ENCODE measurements at places on chromosomes 1 and 21. TPM values are rescaled to one million over a fixed set of nuclear protein-coding genes. Genes with fewer than 3 reads are reported as not detected.
A peak's percentile ranks its signal among the peaks of the same experiment; 100 is the strongest.

GREM2 gene
- 2.7 TPM for total RNA-seq

OLFM3 gene
- 0.26 TPM for total RNA-seq

- no peak overlapping the region for H3K27ac ChIP-seq
- no peak overlapping the region for H3K4me3 ChIP-seq
- peaks cover 15% of the 10 kb centered on the region for H3K4me1 ChIP-seq
- no peaks in the 10 kb centered on the region for H3K27me3 ChIP-seq
- no peak for DNase-seq
Observed at GRCh38 chr1:182680901-182681567, 3.4 kb downstream of the RGS8 start.

DNA sequence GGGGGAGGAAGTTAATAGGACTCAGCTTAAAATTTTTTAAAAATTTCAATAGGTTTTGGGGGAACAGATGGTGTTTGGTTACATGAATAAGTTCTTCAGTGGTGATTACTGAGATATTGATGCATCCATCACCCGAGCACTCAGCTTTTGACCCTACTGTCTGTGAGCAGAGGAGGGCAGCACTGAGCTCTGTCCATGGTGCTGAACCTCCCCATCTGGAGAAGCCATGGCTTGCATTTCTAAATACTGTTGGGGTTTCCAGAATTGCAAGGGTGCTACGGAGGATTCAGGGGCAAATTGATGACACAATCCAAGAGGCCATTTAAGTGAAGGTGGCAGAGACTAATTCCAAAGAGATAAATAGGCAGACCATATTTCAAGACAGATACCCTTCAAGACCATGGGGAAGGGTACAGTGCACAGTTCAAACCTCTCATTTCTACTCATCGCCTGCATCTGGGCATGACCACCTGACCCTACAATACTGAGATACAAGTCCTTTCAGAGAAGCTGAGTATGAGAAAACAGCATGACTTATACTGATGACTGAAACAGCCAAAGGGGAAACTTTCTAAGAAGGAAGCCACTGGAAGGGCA, 17.2 kb downstream of the SYT2 start:
- no peak overlapping the region for H3K4me3 ChIP-seq
- no peaks in the 10 kb centered on the region for H3K4me1 ChIP-seq
- peaks cover 5% of the 10 kb centered on the region for H3K27me3 ChIP-seq

GRCh38 chr1:108961198-108961597, 2.1 kb downstream of the CLCC1 start:
- H3K27ac ChIP-seq: no peak overlapping the region
- no peak overlapping the region for H3K4me3 ChIP-seq
- no peaks in the 10 kb centered on the region for H3K36me3 ChIP-seq
- DNase-seq: no peak
- peaks cover 41% of the 10 kb centered on the region for H3K4me1 ChIP-seq

PIK3CD gene
- 15.5 TPM for total RNA-seq

DNA sequence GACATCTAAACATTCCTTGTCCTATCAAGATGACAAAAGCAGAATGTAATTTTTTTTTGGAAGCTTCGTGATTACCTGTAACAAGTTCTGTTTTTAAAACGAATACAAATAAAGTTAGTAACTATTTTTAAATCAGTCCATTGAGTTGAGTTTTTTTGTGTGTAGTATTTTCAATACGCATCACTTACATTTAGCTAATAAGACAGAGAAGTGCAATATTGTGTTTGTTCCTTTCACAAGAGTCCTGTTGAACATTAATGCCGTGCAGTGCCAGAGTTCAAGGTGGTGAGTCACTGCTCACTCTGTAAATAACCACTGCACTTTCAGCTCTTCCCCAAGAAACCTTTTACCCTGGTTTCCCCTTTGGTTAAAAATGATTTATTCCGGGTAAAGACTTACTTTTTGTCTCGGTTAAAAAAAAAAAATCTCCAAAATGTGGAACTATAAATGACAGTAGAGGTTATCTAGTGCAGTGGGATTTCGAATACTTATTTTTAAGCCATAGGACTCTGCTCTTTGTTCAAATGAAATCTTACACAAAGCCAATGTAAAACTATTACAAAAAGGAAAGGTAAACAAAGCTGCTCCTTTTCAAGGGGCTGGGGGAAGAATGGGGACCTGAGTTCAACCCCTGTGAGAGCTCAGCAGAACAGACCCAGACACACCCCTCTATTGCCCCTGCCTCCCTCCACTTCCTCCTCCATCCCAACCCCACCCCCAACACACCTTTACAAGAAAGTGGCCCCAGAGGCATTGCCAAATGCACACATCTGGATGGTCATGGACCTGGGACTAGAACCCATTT, 14.8 kb upstream of the NCMAP start:
- H3K36me3 ChIP-seq: no peaks in the 10 kb centered on the region
- no peak for DNase-seq
- H3K4me3 ChIP-seq: no peak overlapping the region
- H3K27ac ChIP-seq: no peak overlapping the region

DNA sequence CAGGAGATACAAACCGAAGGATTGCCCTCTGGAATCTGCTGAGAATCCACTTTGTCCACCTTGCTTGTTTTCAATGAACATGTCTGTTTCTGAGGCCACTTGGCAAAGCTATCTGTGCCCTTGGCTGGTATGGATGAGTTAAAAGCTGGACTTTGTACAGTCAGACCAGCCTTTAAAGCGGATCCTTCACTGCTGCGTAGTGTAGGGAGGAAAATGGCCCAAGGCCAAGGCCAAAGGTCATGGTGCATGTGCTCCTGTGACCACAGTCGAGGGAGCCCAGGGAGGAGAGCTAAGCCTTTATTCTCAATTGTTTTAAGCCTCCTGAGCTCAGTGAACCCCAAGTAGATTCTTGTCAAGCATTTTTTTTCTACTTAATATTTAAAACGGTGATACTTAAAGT, 37.0 kb downstream of the KCNJ15 start:
- H3K36me3 ChIP-seq: no peaks in the 10 kb centered on the region
- no peak for DNase-seq
- H3K4me3 ChIP-seq: no peak overlapping the region
- no peak overlapping the region for H3K27ac ChIP-seq

- DNase-seq: no peak
- no peak overlapping the region for H3K27ac ChIP-seq
- H3K36me3 ChIP-seq: no peaks in the 10 kb centered on the region
Observed at GRCh38 chr1:3213730-3214129, 144.7 kb downstream of the PRDM16 start.

GRCh38 chr1:172002725-172003345, 161.5 kb downstream of the DNM3 start:
- no peak overlapping the region for H3K4me3 ChIP-seq
- H3K4me1 ChIP-seq: peaks cover 2% of the 10 kb centered on the region
- DNase-seq: no peak
- H3K27ac ChIP-seq: no peak overlapping the region
- H3K27me3 ChIP-seq: no peaks in the 10 kb centered on the region
- H3K36me3 ChIP-seq: no peaks in the 10 kb centered on the region

DNA sequence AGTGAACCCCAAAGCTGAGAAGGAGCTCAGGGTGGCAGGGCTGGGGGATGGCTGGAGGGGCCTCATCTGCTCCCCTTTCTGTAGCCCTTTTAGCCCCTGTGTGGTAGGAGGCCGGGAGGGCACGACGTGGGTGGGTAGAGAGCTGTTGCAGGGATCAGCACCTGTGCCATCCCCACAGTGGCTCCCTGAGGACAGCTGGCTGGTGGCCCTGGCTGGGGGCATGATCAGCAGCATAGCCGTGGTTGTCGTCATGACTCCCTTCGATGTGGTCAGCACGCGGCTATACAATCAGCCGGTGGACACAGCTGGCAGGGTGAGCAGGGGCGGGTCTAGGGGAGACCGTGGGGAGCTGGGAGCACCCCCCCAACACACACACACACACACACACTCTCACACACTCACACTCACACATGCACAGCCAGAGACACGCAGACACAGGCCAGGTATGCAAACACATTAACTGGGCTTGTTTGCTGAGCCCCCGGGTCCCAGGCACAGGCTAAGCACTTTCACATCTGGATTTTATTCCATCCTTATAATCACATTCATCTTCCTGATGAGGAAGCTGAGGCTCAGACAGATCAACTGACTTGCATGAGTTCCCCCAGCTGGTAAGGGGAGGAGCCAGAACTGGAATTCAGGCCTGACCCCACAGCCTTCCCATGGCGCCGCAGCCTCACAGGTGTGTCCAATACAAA, 2.5 kb downstream of the SLC25A34 start:
- DNase-seq: no peak
- H3K27ac ChIP-seq: no peak overlapping the region
- no peak overlapping the region for H3K4me3 ChIP-seq
- H3K27me3 ChIP-seq: no peaks in the 10 kb centered on the region

GRCh38 chr1:21149430-21149854, 27.3 kb downstream of the EIF4G3 start:
- H3K4me3 ChIP-seq: no peak overlapping the region
- H3K4me1 ChIP-seq: peaks cover 30% of the 10 kb centered on the region
- H3K36me3 ChIP-seq: peaks cover 11% of the 10 kb centered on the region
- H3K27me3 ChIP-seq: no peaks in the 10 kb centered on the region

GRCh38 chr1:119226913-119227312, 86.5 kb upstream of the WARS2 start:
- no peak overlapping the region for H3K4me3 ChIP-seq
- H3K4me1 ChIP-seq: no peaks in the 10 kb centered on the region
- no peak overlapping the region for H3K27ac ChIP-seq
- H3K36me3 ChIP-seq: no peaks in the 10 kb centered on the region
- no peaks in the 10 kb centered on the region for H3K27me3 ChIP-seq
- no peak for DNase-seq

SMAP2 gene
- 30.2 TPM for total RNA-seq

GCSAML gene
- total RNA-seq: 0.83 TPM

GRCh38 chr21:26449161-26449560, 123.9 kb downstream of the CYYR1 start:
- H3K36me3 ChIP-seq: no peaks in the 10 kb centered on the region
- H3K27ac ChIP-seq: no peak overlapping the region
- no peak for DNase-seq

- DNase-seq: no peak
- H3K36me3 ChIP-seq: peaks cover 50% of the 10 kb centered on the region
- H3K27ac ChIP-seq: no peak overlapping the region
- H3K27me3 ChIP-seq: no peaks in the 10 kb centered on the region
- no peak overlapping the region for H3K4me3 ChIP-seq
Observed at GRCh38 chr1:235142991-235143390, 14.4 kb upstream of the TOMM20 start.

DNA sequence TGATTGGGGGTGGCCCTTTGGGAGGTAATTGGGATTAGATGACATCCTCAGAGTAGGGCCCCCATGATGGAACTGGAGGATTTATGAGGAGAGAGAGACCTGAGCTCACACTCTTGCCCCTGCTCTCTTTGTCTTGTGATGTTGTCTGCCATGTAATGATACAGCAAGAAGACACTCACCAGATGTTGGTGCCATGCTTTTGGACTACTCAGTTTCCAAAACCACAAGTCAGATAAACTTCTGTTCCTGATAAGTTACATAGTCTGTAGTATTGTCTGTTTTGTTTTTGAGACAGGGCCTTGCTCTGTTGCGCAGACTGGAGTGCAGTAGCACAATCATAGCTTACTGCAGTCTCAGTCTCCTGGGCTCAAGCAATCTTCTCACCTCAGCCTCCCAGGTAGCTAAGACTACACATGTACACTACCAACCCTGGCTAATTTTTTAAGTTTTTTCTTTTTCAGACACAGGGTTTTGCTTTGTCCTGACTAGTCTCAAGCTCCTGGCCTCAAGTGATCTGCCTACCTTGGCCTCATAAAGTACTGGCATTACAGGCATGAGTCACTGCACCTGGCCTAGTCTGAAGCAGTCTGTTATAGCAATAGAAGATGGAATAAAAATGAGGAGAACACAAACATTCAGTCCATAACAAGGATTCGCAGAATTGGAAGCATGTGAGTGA, 115.0 kb upstream of the GALNT2 start:
- H3K27ac ChIP-seq: peak overlapping the region; percentile 69
- H3K4me3 ChIP-seq: no peak overlapping the region
- H3K27me3 ChIP-seq: no peaks in the 10 kb centered on the region
- peaks cover 20% of the 10 kb centered on the region for H3K4me1 ChIP-seq
- no peaks in the 10 kb centered on the region for H3K36me3 ChIP-seq

DNA sequence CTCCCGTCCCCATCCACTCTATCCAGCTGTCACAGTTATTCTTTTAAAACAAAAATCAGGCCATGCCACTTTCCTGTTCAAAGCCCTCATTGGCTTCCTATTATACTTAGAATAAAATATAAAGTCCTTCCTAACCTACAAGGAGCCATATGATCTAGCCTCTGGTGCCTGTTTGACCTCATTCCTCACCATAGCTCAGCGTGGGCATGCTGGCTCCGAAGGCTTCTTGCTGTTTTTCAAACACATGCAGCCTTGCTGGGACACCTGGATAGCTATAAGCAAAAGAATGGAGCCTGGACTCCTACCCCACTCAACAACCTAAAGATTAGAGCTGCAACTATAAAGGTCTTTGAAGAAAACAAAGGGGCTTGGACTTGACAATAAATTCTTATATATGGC, 23.7 kb downstream of the DHCR24 start:
- H3K27ac ChIP-seq: no peak overlapping the region

- peak overlapping the region; percentile 13 for H3K27ac ChIP-seq
- peaks cover 15% of the 10 kb centered on the region for H3K4me1 ChIP-seq
- no peaks in the 10 kb centered on the region for H3K36me3 ChIP-seq
- no peak for DNase-seq
- peak overlapping the region; percentile 1 for H3K4me3 ChIP-seq
Observed at GRCh38 chr21:26849428-26850115, 4.4 kb upstream of the ADAMTS1 start.

CD1D gene
- 0.26 TPM for total RNA-seq

RAB4A gene
- total RNA-seq: 115 TPM

Data from esophagus muscularis mucosa (tissue), 4 donors.